ENCODE measurements at places on chromosomes 2 and 18.

GRCh38 chr2:181738074-181738473, 57.8 kb upstream of the NEUROD1 start:
- no peak for DNase-seq

DNA sequence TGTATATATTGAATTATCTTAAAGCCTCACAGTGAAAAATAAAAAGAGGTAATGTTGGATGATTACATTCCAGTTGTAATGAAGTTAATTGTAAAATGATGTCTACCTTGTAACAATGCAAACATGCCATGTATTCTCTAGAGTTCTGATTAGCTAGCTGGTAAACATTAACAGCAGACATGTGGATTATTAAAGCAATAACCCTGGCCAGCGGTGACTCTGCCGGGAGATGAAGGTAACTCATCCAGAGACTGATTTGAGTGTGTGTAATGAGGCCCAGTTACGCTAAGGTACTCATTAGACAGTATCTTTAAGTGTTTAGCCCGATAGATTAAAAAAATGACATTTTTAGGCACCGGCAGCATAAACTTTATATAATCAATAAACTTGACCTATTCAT, 79.6 kb upstream of the REV1 start:
- DNase-seq = no peak

DNA sequence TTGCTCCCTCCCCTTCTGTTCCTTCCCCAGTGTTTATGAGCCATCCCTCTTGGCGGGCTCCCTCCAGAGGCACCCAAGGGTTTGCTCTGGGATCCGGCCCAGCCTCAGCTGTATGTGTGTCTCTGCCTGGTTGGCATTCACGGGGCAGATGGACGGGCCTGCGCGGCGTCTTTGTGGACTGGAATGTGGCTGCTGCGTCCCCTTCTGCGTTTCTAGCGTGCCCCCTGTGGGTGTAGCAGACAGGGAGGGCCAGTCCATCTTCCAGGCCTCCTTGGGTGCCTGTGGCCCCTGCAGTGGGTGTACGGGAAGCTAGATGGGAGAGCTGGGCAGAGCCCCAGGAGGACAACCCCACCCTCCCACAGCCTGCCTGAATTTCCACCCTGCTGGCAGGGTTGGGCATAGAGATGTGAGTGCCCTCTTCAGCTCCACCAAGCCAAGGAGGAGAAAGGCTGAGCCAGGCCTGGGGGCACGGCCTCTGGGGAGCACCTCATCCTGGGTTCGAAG, 15.7 kb downstream of the GPC1 start:
- DNase-seq = no peak

GRCh38 chr18:28115149-28115550, 61.8 kb downstream of the CDH2 start:
- no peak for DNase-seq

GRCh38 chr2:220165401-220165800, 538.0 kb downstream of the SLC4A3 start:
- no peak for DNase-seq

GRCh38 chr2:23653326-23653725, 268.3 kb downstream of the KLHL29 start:
- DNase-seq = no peak

- DNase-seq = no peak
Observed at GRCh38 chr2:164371916-164372315, 249.4 kb downstream of the GRB14 start.

Measured in activated CD4-positive, alpha-beta T cell treated with anti-CD3 and anti-CD28 coated beads, Interleukin-2, amount 10 ng/mL, durations not matched to agents 7 days and 5 days (primary cell).